Glomerular endothelial cell (primary cell): ENCODE measurements at places on chromosomes 3 and 15. TPM values are rescaled to one million over a fixed set of nuclear protein-coding genes. Genes with fewer than 3 reads are reported as not detected.

MLF1 gene
- 11.8 and 12.2 TPM in 2 replicates for total RNA-seq

- DNase-seq, result no peak
Measured at GRCh38 chr3:141538568-141539240, 51.9 kb downstream of the RASA2 start.

DNA sequence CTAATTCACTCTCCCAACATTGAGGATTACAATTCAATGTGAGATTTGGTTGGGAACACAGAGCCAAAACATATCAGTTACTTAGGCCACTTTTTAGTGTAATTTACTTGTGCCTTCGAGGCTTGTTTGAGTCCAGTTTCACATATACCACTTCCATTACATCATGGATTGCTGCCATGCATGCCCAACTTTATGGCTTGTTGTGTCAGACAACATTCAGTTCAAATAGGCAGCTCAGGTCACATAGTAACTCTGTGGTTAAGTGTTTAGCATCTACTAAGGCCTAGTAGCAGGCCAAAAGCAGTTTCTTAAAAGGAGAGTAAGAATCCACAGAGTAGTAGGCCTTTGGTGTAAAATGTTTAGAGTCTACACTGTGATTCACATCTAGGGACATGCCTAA is 164.3 kb upstream of the GMNC start:
- DNase-seq, result no peak

DNA sequence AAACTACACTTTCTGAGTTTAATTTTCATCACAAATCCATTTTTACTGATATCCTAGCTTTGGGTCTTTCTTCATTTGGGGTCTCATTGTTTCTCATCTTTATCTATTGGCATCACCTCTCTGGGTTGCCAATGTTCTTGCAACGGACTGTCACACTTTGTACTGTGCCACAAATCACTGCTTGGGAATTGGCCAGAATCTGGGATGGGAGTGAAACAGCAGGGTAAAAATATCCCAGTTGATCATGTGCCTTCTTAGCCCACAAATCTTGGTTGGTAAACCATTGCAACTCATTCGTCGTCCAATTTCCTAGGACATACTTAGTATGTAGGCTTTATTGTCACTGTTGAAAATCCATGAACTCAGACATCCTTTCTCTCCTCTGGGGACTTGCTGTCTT is 698.5 kb downstream of the OTOL1 start:
- no peak for DNase-seq

DNA sequence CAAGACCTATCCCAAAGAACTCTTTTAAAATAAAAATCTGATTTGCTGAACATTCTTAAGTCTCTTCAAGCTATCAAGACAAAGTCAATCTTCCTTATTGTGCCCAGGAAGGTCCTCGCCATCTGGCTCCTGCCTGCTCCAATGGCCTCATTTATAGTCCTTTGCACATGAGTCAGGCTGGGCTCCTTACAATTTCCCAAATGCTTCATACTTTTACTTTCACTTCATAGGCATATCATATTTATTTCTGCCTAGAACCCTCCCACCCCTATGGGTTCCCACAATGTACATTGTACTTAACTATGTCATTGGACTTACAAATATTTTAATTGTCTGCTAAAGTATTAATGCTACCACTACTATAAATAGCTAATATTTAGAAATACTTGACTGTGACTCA is 9.1 kb downstream of the THRB start:
- DNase-seq, result no peak

- no peak for DNase-seq
Measured at GRCh38 chr3:51024121-51024520, 349.4 kb downstream of the DOCK3 start.

DNA sequence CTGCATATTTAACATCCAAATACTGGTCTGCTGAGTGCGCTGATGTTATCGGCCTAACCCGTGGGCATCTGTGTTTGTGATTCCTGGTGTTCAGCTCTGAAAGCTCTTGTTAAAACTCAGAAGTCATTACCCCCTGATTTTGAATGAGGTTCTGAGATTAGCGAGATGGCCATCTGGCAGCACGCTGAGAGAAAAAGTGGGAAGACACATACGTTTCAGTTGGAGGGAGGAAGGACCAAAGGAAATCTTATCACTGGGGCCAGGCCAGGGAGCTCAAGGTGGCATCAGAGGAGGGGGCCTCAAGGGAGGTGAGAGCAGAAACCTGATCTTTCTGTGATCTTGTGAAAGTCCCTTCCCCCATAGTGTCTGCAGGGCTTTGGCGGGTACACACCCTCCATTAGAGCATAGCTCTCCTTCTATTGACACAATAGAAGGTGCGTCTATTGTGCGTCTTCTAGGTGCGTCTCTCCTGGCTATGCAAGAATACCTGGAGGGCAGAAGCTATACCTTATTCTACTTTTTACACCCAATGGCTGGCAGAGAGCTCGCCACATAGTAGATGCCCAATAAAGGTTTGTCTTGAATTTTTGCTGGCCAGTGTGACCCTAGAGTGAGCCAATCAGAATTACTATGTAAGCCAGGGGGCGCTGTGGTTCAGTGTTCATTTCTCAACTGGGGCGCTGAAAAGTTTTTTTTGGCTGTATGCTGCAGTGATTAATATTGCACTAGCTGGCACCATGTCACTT is 182.4 kb downstream of the SHQ1 start:
- DNase-seq, result peak; percentile 9
